Head of caudate nucleus (tissue), 42 donors: ENCODE measurements at places on chromosomes 1 and 21.

DNA sequence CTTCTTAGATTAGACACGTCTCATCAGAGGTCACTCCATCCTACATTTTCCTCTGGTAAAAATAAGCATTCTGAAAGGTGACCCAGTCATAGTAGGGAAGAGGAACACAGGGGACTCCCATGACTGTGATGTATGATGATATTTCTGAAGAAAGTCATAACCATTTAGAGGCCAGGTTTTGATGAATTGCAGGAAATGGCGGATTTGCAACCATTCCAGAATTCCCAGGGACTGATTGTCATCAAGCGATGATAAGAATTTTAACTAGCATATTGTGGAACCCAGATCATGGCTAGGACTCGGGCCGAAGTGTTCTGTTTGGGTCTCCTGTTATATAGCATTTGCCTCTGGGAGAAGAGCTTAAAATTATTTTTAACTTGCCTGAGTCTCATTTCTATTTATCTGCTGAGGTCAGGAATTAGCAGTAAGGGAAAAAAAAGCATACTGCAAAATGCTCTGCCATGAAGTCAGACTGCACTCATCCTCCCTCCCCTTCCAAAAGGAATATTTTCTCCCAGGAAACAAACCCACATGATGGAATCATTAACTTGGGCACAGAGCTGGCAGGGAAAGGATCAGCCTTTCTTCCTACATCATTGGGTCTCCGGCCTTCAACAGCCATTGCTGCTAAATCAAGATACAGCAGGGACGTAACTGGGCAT, 286.7 kb downstream of the HLX start:
- no peak for DNase-seq

- DNase-seq = no peak
Observed at GRCh38 chr21:31137960-31138359, 99.7 kb upstream of the KRTAP19-8 start.

GRCh38 chr1:50414853-50415234, 8.4 kb downstream of the DMRTA2 start:
- no peak for DNase-seq

GRCh38 chr1:175317779-175318178, 125.2 kb upstream of the KIAA0040 start:
- DNase-seq = no peak

GRCh38 chr1:151104630-151105029, 34.1 kb downstream of the GABPB2 start:
- DNase-seq = no peak

DNA sequence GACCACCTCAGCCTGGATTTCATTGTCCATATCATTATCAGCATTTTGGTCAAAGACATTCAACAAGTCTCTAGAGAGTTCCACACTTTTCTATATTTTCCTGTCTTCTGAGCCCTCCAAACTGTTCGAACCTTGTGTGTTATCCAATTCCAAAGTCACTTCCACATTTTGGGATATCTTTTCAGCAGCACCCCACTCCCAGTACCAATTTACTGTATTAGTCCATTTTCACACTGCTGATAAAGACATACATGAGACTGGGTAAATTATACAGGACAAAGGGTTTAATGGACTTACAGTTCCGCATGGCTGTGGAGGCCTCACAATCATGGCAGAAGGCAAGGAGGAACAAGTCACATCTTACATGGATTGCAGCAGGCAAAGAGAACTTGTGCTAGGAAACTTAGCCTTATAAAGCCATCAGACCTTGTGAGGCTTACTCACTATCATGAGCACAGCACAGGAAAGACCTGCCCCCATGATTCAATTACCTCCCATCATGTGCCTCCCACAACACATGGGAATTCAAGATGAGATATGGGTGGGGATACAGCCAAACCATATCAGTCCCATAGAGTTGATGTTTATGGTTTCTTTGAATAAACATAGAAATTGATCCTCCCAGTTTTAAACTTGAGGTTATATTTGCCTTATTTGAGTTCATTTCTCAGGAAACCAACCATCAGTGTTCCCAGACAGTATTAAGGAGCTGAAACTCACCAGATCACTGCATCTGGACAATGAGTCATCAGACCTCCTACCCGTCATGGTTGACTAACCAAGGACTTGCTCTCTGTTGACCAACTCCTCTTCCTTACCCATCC, 322.7 kb upstream of the DUSP10 start:
- no peak for DNase-seq

DNA sequence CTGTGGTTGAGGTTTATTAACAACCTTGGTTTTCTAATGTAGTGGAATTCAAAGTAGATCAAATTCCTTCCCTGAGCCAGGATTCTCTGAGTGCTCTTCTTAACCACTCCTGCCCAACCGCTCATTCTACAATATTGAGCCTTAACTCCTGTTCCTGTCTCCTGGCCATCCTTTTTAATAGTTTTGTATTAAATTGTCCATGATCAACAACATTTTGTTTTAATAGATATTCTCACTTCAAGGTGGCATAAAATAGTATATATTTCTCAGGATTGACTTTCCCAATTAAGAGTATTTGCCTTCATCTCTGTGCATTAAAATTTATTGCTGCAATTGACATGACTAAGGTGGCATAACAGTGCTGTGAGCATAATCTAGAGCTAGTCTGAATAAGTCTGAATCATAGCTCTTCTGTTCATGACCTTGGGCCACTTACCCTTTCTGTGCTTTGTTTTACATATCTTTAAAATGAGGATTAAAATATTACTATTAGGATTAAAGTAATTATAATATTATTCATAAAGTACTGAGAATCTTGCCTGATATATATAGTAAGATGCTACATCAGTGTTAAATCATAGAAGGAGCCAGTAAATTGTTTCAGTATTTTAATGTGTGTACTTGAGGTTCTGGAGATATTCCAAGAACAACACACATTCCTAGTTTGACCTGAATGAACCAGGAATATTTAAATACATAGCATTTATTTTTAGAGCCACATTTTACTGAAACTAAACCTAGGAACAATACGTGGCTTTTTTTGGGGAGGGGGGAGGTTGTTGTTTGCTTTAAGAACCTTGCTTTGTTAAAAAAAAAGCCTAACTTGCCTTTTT, 76.4 kb downstream of the ADGRL2 start:
- DNase-seq = no peak

DNA sequence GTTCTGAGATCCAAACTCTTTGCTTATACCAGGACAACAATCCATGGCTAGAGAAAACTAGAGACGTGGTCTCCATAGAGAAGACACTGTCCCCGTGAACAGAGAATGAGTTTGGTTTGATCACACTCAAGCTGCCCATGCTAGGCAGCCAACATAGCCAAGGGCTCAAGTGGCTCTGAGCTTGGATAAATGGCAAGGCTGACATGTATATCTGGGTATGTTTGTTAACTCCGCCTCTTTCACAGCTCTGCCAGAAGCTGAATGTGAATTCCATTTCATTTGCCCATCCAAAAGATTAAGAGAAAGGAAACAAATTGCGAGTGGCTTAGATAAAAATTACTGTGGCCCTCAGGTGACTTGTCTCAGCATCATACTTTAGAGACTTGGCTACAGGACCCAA, 38.0 kb downstream of the ILDR2 start:
- no peak for DNase-seq
